Activated B cell treated with CpG ODN at 0.5 μM for 24 hours (primary cell): ENCODE measurements at places on chromosomes 3 and 15.

DNA sequence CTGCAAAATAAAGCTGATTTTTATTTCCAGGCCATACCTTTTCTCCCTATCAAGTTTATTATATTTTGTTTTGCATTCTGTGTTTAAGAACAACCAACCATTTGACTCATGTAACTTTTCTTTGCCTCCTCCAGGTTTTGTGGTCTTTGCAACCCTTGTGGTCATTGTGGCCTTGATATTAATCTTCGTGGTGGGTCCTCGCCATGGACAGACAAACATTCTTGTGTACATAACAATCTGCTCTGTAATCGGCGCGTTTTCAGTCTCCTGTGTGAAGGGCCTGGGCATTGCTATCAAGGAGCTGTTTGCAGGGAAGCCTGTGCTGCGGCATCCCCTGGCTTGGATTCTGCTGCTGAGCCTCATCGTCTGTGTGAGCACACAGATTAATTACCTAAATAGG, 27.6 kb downstream of the NIPA2 start:
- H3K4me3 ChIP-seq = no peak overlapping the region
- H3K27me3 ChIP-seq = no peaks in the 10 kb centered on the region
- DNase-seq = no peak
- peaks cover 2% of the 10 kb centered on the region for H3K4me1 ChIP-seq

DNA sequence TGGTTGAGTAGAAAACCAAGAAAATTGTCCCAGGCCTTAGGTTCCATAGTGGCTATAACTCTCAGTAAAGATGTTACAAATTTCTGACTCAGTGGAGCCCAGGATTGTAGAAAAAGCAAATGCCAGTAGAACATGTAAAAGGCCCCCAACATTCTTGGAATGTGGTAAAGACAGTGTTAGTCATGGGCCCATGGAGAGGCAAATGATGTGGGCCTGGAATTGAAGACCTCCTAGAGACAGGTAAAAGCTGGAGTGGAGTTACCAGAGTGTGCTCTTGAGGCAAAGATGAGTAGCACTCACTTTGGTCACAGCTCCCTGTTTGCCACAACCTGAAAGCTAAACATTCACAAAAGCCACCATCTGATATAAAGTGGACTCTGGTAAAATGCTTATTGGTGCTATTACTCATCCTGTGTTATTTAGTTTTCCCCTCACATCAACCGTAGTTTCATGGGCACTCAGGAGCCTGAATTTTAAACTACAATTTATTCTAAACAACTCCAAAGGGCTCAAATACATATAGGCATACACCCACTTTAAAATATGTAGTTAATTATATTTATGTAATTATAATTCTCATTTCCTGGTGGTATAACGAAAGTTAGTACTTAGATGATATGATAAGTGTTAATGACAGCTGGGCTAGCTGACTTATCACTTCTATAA, 359.6 kb upstream of the NECTIN3 start:
- no peak overlapping the region for H3K4me3 ChIP-seq
- no peaks in the 10 kb centered on the region for H3K27me3 ChIP-seq
- H3K36me3 ChIP-seq = no peaks in the 10 kb centered on the region
- no peak for DNase-seq
- H3K4me1 ChIP-seq = no peaks in the 10 kb centered on the region

- no peak overlapping the region for H3K27ac ChIP-seq
- H3K4me3 ChIP-seq = no peak overlapping the region
- no peaks in the 10 kb centered on the region for H3K4me1 ChIP-seq
- H3K27me3 ChIP-seq = peaks cover 2% of the 10 kb centered on the region
Observed at GRCh38 chr15:33296856-33297255, 13.9 kb upstream of the RYR3 start.

- peaks cover 17% of the 10 kb centered on the region for H3K36me3 ChIP-seq
- H3K27me3 ChIP-seq = no peaks in the 10 kb centered on the region
- H3K27ac ChIP-seq = peak overlapping the region; percentile 96
- peak overlapping the region; percentile 98 for H3K4me3 ChIP-seq
- DNase-seq = peak; percentile 69
- peaks cover 60% of the 10 kb centered on the region for H3K4me1 ChIP-seq
Observed at GRCh38 chr3:47163169-47164006, 525 bp downstream of the SETD2 start.

- H3K27ac ChIP-seq = peak overlapping the region; percentile 89
- DNase-seq = no peak
- H3K4me1 ChIP-seq = peaks cover 92% of the 10 kb centered on the region
- peaks cover 84% of the 10 kb centered on the region for H3K36me3 ChIP-seq
- no peaks in the 10 kb centered on the region for H3K27me3 ChIP-seq
Observed at GRCh38 chr3:5194341-5194740, 6.8 kb downstream of the EDEM1 start.

- H3K4me3 ChIP-seq = no peak overlapping the region
- no peaks in the 10 kb centered on the region for H3K4me1 ChIP-seq
- no peaks in the 10 kb centered on the region for H3K27me3 ChIP-seq
- H3K27ac ChIP-seq = no peak overlapping the region
- no peak for DNase-seq
- no peaks in the 10 kb centered on the region for H3K36me3 ChIP-seq
Observed at GRCh38 chr3:123335007-123335670, 113.8 kb downstream of the ADCY5 start.

DNA sequence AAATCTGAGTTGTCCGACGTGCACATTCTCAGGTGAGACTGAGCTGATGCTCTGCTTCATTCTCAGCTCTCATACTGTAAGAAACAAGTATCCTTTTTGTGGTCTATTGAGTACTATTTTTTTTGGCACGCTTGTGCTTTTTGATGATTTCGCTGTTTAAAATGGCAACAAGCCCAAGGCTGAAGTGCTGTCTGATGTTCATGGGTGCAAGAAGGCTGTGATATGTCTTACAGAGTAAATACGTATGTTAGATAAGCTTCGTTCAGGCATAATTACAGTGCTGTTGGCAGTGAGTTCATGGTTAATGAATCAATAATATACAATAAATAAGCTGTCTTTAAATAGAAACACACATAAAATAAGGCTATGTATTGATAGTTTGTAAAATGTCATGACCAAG, 27.2 kb downstream of the AQR start:
- H3K4me3 ChIP-seq = no peak overlapping the region
- no peak overlapping the region for H3K27ac ChIP-seq
- H3K36me3 ChIP-seq = peaks cover 69% of the 10 kb centered on the region
- no peak for DNase-seq
- no peaks in the 10 kb centered on the region for H3K27me3 ChIP-seq
- H3K4me1 ChIP-seq = no peaks in the 10 kb centered on the region

- peaks cover 6% of the 10 kb centered on the region for H3K36me3 ChIP-seq
- DNase-seq = no peak
- H3K27ac ChIP-seq = no peak overlapping the region
- no peak overlapping the region for H3K4me3 ChIP-seq
- H3K4me1 ChIP-seq = peaks cover 14% of the 10 kb centered on the region
- no peaks in the 10 kb centered on the region for H3K27me3 ChIP-seq
Observed at GRCh38 chr3:160394009-160394392, 5.0 kb downstream of the IFT80 start.
